ENCODE measurements at places on chromosomes 5 and 9.

DNA sequence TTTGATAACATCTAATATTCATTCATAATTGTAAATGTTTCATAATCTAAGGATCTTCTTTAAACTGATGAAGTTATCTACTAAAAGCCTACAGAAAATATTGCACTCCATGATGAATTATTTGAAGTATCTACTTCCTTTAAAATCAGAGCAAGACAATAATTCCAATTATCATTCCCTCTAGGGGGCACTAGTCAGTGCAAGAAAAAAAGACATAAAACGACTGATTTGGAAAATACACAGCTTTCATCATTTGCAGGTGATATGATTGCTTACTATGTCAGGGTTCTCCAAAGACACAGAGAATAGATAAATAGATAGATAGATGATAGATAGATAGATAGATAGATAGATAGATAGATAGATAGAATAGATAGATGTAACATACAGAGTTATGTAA is 13.5 kb upstream of the GRM6 start:
- H3K27me3 ChIP-seq: no peaks in the 10 kb centered on the region
- H3K4me1 ChIP-seq: no peaks in the 10 kb centered on the region
- no peaks in the 10 kb centered on the region for H3K36me3 ChIP-seq
- H3K27ac ChIP-seq: no peak overlapping the region

DNA sequence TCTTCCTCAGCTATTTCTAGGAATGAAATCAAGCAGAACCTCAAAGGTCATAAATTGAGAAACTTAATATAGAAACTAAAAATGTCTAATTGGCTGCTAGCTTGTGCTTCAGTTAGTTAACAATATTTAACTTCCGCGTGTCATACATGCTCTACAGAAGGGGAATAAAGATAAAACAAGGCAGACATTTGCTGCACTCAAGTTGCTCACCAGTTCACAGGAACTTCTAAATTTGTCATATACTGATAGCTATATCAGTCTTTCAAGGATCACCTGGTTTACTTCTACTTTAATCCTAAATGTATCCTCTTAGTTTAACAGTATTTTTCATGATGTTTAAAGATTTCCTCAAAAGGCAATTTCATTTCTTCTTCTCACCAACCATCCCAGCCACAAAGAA is 8.4 kb downstream of the CCNH start:
- DNase-seq: no peak
- no peaks in the 10 kb centered on the region for H3K27me3 ChIP-seq
- H3K36me3 ChIP-seq: peaks cover 59% of the 10 kb centered on the region
- H3K4me3 ChIP-seq: no peak overlapping the region

DNA sequence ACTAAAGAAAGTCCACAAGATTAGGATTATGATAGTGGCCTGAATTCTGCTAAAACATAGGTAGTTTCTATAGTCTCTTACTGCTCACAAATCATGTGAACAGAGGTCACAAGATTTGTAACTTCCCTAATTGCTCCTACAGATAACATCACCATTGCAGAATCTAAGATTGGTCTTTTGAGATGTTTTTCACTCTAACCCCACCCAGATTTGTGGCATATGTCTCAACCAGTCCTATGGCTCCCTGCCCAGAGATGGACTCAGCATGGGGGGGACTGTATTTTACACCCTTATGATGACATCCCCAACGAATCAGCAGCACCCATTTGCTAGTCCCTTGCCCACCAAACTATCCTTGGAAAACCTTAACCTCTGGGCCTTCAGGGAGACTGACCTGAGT is 1046.2 kb downstream of the CDH12 start:
- no peak overlapping the region for H3K4me3 ChIP-seq
- H3K4me1 ChIP-seq: no peaks in the 10 kb centered on the region
- no peaks in the 10 kb centered on the region for H3K27me3 ChIP-seq
- no peak for DNase-seq
- no peak overlapping the region for H3K27ac ChIP-seq

- no peaks in the 10 kb centered on the region for H3K27me3 ChIP-seq
- DNase-seq: no peak
- no peak overlapping the region for H3K27ac ChIP-seq
- H3K4me3 ChIP-seq: no peak overlapping the region
Observed at GRCh38 chr9:78932849-78933627, 636.1 kb downstream of the PSAT1 start.

DNA sequence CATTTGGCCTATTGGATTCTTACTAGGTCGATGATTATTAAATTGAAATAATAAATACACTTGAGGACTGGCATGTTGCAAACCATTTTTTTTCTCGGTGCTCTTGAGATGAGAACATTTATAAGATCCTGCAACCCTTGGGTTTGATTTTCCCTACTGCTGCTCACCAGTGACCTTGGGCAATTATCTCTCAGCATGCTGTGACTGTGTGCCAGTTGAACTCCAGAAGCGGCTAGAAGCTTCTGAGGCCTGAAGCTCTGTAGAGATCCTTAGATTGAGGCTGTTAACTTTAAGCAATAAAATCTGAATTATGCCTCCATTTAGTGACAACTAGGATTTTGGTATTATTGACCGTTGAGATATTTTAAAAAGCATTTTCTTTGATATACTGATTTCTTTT is 489.8 kb downstream of the MAT2B start:
- H3K27ac ChIP-seq: no peak overlapping the region
- H3K36me3 ChIP-seq: no peaks in the 10 kb centered on the region
- no peak overlapping the region for H3K4me3 ChIP-seq
- H3K4me1 ChIP-seq: no peaks in the 10 kb centered on the region

GRCh38 chr5:76337953-76338451 is 65.1 kb upstream of the IQGAP2 start:
- H3K4me3 ChIP-seq: no peak overlapping the region
- peaks cover 3% of the 10 kb centered on the region for H3K27me3 ChIP-seq
- peaks cover 2% of the 10 kb centered on the region for H3K36me3 ChIP-seq
- peaks cover 38% of the 10 kb centered on the region for H3K4me1 ChIP-seq
- peak; percentile 62 for DNase-seq

DNA sequence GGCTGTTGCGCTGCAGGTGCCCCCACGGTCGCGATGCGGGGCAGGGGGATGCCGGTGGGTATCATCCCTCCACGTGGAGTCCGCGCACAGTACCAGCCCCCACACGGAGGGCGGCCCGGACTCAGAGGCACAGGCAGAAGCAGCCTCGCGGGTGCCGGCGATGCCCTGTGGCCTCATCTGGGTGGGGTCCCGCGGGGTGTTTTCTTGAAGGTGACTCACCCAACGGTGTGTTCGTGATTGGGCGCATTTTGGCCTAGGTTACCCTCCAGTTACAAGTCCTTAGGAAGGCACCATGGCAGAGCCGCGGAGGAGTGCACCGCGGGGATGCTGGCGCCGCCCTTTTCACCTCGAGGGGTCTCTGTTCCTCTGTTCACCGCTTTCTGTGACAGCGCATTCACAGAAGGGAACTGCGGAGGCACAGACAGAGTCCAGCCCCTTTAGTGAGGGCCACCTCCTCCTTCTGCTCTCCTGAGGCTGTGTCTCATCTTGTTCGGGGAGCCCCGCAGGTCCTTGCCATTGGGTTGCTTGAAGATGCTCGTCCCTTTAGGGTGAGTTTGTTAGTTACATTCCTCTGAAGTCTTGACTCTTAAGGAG is 21.6 kb upstream of the EXOC3 start:
- H3K27ac ChIP-seq: no peak overlapping the region
- no peaks in the 10 kb centered on the region for H3K27me3 ChIP-seq
- no peak overlapping the region for H3K4me3 ChIP-seq
- H3K4me1 ChIP-seq: peaks cover 22% of the 10 kb centered on the region
- H3K36me3 ChIP-seq: no peaks in the 10 kb centered on the region
